ENCODE measurements at places on chromosomes 1 and 21.

DNA sequence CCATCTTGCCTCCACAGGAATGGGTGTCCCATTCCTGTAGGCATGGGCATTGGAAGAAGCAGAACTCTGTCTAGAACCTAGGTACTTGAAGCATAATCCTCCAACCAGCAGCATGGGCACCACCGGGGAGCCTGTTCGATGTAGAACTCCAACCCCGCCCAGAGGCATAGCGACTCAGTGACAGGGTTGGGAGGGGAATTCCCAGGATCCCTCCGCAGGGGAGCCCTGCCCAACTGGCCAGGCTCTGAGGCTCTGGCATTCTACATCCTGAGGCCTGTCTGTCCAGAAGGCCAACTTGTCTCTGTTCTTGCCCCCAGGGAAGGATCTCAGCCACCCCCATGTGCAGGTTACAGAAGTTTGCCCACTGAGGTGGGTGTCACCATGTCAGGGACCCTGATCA is 38.2 kb downstream of the CACNA1S start:
- no peak for DNase-seq

- no peak for DNase-seq
These were observed 3.3 kb downstream of the UAP1 start for GRCh38 chr1:162564762-162565218.

DNA sequence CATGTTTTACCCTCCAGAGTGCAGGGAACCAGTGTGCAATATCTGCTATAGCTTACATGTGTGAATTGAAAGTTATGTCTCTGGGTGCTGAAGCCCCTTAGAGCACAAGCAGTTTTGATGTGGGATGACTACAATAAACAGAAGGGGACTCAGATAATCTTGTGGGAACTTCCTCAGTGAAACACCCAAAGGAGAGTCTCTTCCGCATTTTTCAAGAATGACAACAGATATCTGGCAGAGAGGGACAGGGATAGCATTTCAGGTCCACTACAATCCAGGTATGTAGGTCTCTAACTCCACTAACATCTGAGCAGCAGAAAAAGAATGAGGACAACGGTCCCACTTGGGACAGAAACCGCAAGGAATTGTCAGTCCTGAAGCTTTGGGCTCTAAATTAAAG is 67.6 kb upstream of the PDE4B start:
- no peak for DNase-seq

- no peak for DNase-seq
These were observed 382.5 kb downstream of the PLPP3 start for GRCh38 chr1:56196839-56197238.

DNA sequence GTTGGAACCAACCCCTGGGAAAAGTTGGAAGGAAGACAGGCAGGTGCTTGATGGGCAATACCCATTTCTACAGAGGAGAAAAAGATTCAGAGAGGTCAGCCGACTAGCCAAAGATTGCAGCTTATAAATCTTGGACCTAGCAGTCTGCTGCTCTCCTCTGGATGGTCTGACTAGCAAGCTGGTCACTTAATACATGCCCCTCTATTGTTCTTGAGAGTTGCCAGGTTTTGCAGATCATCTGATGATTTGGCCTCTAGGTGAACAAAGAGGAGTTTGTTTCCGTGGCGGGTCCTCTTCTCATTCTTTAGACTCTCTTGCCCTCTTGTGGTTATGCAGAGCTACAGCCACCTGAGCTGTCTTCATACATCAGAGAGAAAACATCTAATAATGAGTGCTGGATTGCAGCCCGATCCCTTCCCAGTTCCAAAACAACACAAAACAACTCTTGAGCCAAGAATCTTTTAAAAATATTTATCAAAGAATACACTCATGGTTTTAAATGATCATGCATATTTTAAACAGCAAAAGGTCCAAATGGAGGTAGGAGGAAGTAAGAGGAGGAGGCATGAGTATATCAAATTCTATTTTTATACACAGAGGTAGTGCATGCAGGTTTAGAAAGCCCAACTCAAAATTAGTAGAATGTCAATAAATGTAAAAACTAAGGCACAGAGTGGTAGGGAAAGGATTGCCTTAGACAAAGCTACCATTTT is 115.7 kb downstream of the SLC30A10 start:
- peak; percentile 62 for DNase-seq

GRCh38 chr1:78469576-78469975 is 21.2 kb upstream of the PTGFR start:
- DNase-seq = no peak

- DNase-seq = no peak
These were observed 54.3 kb upstream of the TARBP1 start for GRCh38 chr1:234533034-234533891.

DNA sequence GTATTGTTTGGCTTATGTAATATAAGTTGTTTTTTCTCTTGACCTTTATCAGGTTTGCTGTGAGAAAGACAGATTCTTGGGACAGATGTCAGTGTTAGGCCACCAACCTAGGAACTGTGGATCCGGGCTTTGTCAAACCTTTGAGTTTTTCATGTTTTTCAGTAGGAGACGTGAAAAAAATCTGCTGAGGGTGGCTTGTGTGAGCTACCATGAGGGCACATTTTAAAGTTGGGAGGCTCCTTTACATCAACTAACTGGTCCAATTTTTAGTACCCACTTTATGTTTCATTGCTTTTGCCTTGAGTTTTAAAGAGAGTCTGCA is 801 bp downstream of the RPS6KC1 start:
- DNase-seq = no peak

GRCh38 chr1:231642618-231643017 is 16.0 kb downstream of the DISC1 start:
- no peak for DNase-seq

DNA sequence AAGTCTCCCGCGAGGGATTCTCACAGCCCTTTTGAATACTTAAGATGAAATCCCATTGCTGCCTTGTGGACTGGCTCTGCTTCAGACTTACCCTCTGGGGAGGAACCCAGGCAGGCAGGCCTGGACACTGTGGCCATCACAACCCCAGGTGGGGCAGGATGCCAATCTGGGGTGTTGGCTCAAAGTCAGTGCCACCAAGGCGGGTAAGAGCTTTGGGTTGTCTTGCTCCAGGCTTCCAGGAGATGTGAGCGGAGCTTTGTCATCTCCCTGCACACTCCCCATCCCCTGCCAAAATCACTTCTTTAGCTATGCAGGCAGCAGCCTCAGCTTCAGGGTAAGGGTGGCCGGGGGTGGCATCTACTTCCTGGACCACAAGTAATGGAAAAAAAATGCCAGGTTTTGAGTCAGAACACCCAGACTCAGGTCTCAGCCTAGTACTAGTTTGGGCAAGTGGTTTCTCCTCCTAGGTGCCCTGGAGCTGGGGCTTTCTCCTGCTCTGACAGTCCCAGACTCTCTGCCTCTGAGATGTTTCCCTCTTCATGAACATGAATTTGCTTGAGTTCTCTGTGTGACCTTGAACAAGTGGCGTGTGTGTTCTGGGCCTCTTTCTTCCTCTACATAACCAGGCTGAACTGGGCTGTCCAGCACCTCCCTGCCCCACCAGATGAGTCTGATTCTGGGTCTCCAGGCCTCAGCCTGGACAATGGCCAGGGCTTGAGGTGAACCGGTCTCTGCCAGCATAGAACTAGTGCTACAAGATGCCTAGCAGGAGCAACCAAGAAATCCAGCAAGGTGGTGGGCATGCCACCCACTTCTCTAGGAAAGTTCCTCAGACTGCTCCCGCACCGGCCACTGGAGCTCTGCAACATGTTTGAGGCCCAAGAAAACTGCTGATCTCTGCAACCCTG is 65.4 kb downstream of the VWA5B1 start:
- DNase-seq = no peak
